ENCODE measurements at places on chromosomes 4 and X.

- DNase-seq = no peak
These were observed 46.2 kb upstream of the MID1IP1 start for GRCh38 chrX:38754818-38755718.

GRCh38 chrX:5306654-5307121, 922.0 kb downstream of the NLGN4X start:
- DNase-seq = no peak

- DNase-seq = no peak
These were observed 140.4 kb downstream of the ZNF518B start for GRCh38 chr4:10316851-10317250.

- no peak for DNase-seq
These were observed 57.7 kb upstream of the MAML3 start for GRCh38 chr4:140211693-140212092.

DNA sequence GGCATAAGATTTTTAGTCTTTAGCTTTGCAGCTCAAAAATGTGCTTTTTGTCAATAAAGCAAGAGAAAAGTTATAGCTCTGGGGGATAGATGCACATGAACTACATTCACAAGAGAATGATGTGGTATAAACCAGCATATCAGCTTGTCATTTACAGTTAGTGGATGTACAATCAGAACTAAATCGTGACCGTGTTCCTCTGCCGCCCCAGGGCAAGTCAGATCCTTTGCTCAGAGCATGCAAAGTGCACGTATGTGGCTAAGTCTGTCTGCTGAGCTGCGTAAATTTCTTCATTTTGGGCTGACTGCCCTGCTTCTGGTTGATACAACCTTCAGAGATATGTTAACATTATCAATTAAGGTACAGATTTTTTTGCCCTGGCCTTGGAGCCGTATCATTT, 9.3 kb downstream of the PGM2 start:
- no peak for DNase-seq

DNA sequence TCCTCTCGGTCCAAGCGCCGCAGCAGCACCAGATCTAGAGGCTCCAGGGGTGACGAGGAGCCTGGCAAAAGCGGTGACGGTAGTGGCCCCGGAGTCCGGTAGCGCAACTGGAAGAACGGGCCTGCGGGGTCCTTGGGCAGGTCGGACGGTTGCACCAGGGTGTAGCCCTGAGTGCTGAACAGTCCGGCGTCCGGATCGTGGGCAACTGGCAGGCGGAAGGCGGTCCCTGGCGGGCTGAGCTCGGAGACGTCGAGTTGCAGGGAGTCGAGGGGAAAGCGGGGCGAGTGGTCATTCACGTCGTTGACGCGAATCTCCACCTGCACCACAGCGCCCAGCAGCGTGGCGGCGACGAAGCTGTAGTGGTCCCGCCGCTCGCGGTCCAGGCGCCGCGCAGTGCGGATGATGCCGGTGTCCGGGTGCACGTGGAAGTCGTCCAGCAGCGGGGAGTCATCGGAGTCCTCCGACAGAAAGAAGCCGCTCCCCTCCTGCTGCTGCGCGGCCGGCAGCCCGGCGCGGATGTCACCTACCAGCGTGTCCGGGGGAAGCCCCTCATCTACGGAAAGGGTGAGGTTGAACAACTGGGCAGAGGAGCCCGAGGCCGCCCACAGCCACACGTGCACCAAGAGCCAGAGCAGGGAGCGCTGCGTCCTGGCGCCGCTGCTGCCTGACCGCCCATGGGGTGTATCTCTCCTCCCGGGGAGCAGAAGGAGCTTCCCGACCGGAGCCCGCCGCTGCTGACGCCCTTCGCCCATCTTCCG, 837 bp downstream of the DCHS2 start:
- peak; percentile 60 for DNase-seq

- no peak for DNase-seq
These were observed 3.2 kb downstream of the SEL1L3 start for GRCh38 chr4:25859429-25860148.

- no peak for DNase-seq
These were observed 36.4 kb upstream of the N4BP2 start for GRCh38 chr4:40020221-40020620.

DNA sequence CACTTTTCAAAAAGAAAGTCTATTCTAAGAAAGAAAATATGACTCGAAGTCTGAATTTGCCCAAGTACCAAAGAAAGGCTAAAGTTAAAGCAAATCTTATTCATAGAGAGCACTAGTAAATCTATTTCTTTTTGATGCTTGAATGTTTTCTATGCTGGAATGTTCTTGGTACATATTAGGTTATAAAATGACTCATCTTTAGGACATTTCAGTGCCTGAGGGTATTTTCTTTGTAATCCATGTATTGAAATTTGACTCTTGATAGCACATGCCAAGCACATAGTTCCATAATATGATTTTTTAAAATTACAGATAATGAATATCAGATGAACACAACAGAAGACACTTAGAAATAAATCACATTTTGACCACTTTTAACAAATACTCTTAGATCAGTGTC, 232.8 kb downstream of the TRIML1 start:
- DNase-seq = no peak

GRCh38 chrX:7088968-7089615, 58.4 kb upstream of the STS start:
- no peak for DNase-seq

GRCh38 chrX:123267220-123267619, 83.1 kb downstream of the GRIA3 start:
- DNase-seq = no peak

DNA sequence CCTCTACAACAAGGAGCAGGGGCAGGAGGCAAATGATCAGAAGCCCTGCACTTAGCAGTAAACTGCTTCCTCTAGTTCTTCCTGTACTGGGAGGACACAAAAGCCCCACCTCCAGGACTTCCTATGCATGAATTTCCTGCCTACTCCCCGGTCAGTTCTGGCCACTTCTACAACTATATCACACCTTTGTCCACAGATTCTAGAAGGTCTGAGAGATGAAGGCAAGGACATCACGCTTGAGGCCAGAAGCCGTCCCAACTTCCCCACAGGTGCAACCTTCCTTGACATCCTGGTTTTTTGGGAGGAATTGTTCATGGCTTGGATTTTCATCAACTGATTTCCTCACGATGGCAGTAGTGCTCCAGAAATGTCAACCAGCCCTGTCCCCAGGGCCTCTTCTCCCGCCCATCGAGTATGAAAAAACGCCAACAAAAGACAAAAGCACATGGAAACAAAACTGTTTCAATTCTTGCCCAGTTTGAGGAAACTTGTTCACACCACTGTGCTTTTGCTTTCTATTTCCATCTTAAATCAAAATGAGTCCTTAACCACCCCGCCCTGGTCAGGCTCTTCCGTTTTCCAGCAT, 206.5 kb upstream of the STK26 start:
- DNase-seq = no peak

GRCh38 chr4:69078852-69079251, 17.4 kb upstream of the UGT2B7 start:
- no peak for DNase-seq

GRCh38 chrX:22057667-22058066, 25.5 kb downstream of the PHEX start:
- no peak for DNase-seq

- DNase-seq = peak; percentile 69
These were observed 1.5 kb downstream of the JAKMIP1 start for GRCh38 chr4:6198768-6199421.

- DNase-seq = no peak
These were observed 598.7 kb upstream of the TECRL start for GRCh38 chr4:65007841-65008439.

DNA sequence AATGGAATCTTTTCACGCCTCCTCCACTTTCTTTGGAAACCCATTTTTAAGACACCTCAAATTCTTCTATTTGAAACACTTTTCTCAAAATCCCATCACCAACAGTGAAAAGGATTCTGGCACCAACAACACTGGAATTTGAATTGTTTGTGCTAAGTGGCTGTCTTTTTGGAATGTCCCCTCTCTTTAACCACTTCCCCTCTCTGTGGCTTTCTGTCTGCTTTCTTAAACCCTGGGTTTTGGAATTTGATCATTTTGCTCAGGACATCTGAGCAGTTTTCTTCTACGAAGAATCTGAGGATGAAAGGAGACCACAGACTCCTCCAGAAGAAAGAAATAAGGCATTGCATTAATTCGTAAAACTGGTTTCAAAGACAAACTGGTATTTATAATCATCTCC, 89.0 kb downstream of the MXRA5 start:
- DNase-seq = no peak

DNA sequence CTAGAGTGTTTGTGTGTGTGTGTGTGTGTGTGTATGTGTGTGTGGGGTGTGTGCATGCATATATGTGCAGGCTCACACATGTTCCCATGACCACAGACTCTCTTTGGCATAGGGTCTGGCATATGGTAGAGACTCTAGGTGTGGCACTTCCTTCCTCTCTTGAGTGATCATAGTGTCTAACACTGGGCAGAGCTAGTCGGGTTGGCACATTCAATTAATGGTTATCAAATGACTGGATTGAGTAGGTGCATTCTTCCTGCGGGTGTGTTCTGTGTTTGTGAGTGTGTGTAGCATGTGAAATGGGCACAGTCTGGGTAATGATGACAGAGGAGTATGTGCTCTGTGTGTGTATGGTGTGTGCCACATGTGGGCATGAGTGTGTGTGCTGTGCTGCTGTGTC, 106.5 kb downstream of the EFNB1 start:
- no peak for DNase-seq

DNA sequence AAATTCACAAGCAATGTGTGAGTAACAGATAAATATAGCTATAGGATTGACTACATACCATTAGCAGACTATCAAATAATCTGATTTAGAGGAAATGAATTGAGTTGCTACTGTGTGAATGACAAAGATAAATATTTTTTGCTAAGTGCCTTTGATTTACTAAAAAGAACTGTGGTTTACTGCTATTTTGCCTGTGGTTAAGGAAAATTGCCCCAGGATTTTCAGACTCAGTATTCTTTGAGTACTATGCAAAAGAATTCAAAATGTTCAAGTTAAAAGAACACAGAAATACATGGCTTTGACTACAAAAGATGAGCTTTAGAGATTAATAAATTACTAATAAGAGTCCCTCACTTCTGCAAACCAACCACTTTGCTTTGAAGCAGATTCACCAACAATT, 853.8 kb downstream of the ADGRL3 start:
- DNase-seq = no peak

DNA sequence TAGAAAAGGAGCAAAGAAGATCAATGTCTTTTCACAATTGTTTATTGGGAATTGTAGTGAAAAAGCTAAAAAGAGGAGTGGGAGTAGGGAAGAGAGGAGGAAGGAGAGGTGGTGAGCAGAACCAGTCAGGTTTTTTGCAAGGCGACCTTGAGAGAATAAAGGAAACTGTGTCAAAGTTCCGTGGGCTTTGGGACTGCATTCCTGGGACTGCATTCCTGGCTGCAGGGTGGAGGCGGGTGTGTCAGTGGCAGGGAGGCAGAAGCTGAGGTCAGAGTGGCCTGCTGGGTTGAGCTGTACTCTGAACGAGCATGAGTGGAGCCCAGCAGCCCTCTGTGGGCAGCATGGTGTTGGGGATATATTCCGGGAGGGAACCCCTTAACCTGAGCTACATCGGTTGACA, 66.8 kb upstream of the UCP1 start:
- DNase-seq = no peak

DNA sequence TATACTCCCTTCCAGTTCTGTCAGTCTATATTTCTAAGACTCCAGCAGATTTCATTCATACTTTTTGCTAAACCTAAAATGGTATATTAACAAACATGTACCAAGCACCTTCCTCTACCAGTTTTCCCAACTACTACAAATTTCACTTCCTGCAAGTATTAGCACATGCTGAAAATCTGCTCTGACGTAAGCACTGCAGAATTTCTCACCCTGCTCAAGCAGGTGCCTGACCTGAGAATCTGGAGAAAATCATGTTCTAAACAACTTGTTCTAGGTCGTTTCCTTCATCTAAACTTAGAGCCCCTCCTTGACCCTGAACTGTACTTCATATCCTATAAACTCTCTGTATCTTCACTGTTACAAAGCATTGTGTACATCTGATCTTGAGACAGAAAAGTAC, 380.7 kb upstream of the NOCT start:
- no peak for DNase-seq

GRCh38 chr4:56976837-56977320, 527 bp downstream of the NOA1 start:
- peak; percentile 77 for DNase-seq

DNA sequence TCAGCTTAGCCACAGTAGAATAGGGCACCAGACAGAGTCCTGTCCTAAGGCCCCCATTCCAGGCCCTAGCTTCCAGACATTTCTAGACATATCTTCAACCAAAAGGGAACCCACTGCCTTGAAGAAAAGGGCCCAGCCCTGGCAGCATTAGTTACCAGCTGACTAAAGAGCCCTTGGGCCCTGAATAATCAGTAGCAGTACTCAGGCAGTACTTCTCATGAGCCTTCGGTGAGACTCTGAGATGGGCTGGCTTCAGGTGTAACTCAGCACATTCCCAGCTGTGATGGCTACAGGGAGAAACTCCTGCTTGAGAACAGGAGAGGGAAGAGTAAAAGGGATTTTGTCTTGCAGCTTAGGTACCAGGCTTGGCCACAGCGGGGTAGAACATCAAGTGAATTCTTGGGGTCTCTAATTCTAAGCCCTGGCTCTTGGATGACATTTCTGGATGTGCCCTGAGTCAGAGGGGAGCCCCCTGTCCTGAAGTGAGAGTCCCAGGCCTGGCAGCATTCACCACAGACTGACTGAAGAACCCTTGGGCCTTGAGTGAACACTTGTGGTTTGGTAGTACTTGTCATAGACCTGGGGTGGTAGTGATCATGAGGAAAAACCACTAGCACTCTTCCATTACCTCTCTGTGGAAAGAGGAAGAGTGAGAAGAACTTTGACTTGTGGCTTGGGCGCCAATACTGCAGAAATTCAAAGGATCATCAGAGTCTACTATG, 170.1 kb downstream of the ATP10D start:
- no peak for DNase-seq

DNA sequence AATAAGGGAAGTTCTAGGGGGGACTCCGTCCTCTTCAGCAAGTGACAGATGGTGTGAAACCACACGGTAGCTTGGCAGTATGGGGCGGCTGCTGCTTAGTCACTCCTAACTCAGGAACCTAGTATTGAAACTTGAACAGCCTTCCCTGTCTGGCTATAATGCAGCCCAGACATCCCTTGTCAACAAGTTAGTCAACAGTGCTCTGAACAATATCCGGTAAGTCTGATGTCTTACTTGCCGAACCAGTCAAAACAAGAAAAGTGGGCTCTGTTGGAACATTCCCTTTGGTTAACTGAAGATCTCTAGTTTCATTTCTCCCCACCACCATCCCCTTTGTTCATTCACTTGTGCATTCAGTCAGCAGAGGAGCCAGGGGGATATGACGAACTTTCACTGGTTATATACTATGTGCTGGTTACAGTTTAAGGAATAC, 18.7 kb upstream of the CXCL13 start:
- peak; percentile 72 for DNase-seq

- no peak for DNase-seq
These were observed 86.5 kb downstream of the MAGED4 start for GRCh38 chrX:52271206-52271605.
